ENCODE measurements at places on chromosomes 11 and 22.

DNA sequence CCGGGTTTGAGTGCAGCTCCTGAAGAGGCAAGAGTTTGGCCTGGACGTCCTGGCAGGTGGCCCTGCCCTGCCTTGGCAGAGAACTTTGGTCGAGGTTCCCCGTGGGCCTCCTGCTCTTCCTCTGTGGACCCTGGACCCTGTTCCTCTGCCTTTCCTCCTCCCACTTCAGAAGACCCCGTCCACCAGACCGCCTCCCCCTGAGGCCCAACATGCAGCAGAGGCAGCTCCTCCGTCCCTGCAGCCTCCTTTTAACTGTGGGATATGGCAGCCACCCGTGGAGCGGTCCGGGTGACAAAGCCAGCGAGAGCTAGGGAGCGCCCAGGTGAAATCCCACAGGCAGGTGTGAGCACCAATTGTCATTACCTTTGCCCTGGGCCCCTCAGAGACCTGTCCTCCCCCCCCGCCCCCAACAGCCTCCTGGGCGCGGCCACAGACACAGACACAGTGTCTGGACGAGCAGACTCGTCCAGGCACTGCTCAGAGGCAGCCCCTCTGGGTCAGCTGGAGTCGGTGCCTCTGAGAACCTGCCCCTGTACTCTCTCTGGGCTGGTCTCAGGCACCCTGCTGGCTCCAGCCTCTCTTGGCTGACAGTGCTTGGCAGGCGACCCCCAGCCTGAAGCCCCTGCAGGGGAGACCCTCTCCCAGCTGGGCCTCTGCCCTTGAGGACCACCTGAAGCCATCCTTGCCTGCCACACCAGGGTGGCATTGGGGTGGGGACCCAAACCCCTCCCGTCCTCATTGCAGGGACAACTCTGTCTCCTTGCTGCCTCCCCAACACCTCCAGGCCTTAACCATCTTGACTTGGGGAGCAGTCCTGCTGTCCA, 4.1 kb upstream of the PTDSS2 start:
- DNase-seq: no peak

DNA sequence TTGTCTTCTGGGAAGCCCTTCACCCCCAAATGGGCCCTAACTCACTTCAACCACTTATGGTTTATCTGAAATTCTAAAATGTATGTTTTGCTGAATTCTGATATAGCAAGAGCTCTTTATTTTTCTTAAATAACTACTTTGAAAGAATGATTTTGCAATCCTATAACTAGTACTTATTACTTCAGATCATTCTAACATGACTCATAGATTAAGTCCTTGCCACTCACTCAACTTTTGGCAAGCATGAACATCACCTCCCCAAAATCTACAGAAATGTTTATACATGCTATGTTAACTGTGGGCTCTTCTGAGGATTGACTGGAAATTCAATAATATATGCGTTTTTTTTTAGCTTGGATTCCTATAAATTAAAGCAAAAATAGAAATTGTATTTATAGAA, 367.4 kb upstream of the FAT3 start:
- DNase-seq: no peak

DNA sequence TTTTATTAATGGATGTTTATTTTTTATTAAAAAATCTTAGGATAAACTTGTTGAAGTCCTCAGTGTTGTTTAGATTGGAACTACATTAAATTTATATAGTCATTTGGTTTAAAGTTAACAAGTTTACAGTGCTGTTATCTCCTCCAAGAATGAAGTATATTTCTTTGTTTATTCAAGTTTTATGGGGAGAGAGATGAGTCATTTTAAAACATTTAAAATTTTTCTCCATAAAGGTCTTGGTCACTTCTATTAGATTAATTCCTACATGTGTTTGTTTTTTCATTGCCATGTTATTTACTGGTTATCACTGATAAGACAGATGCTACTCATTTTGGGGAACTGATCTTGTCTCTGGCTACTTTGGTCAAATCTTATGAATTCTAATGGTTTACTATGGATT, 429.6 kb downstream of the METTL15 start:
- DNase-seq: no peak

DNA sequence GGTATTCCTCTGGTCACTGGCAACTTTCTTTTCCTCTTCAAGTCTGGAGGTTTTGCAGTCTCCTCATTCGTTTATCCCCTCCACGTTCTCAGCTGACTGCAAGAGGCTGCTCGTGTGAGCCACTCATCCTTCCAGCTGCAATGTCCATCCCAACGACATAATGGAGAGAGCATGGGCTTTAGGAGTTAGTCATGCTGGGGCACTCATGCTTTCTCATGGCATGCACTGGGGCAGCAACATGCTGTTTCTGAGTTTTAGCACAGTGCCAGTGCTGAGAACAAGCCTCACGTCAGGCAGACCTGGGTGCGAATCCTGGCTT, 7.1 kb downstream of the DCPS start:
- no peak for DNase-seq

DNA sequence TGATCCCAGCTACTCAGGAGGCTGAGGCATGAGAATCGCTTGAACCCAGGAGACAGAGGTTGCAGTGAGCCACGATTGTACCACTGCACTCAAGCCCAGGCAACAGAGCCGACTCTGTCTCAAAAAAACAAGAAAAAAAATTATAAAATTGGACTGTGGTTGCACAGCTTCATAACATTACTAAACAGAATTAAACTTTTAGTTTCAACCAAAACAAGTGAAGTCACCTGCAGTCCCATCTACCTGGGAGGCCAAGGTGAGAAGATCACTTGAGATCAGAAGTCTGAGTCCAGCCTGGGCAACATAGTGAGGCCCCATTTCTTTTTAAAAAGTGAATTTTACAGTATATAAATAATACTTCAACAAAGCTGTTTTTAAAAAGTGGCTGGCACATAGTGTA, 47.8 kb upstream of the CD5 start:
- DNase-seq: no peak

GRCh38 chr22:32802237-32802765, 796 bp downstream of the TIMP3 start:
- DNase-seq: no peak

DNA sequence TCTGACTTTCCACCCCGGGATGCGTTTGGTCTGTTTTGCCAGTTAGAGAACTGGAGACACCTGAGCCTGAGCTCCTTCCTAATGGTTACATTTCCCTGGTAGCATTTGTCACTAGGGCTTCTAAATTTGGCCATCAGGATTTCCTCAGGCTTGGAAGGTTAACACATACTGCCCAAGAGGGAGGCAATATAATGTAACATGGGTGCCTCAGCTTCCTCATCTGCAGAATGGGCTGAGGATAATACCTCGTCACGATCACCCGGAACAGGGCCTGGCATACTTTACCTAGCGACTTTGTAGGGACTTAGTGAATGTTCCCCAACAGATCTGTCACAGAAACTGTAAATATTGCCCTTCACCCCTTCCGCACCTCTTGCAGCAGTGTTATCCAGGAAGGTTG, 11.3 kb downstream of the IL17RA start:
- DNase-seq: no peak

- DNase-seq: no peak
Observed at GRCh38 chr11:35348898-35349687, 70.3 kb downstream of the SLC1A2 start.

DNA sequence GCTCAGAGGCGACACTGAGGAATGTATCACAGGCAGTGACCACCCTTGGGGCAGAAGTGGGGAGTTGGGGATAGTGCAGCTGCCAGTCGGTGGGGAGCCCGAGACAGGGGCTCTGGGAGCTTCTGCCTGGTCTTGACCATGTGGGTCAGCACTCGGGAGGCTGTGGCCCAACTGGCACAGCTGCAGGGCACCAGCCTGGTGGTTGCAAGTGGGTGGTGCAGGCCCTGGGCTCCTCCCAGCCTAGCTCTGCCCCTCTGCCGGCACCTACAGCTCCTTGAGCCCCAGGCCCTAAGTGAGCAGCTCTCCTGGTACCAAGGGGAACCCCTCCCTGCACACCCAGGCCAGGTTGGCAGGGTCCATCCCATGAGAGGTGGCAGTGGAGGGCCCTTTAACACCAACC, 12.6 kb upstream of the RASL10A start:
- DNase-seq: no peak

GRCh38 chr11:66866007-66866406, 9.1 kb downstream of the LRFN4 start:
- DNase-seq: no peak

GRCh38 chr11:28636566-28636965, 528.4 kb downstream of the METTL15 start:
- no peak for DNase-seq

- DNase-seq: no peak
Observed at GRCh38 chr11:86588566-86589090, 83.8 kb downstream of the ME3 start.

DNA sequence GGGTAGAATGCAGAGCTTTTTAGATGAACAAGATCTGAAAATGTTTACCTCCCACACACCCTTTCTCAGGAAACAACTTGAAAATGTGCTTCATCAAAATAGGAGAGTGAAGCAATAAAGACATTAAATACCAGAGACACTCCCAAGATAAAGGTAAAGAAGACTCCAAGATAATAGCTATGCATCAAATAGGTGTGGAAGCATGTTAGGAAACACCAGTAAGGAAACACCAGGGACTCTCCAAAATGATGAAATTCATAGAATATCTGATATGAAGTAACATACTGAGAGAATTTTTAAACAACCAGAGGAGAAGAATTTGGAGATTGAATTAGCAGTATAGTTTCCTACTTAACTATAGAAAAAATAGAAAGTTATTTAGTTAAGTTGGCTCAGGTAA, 57.0 kb downstream of the OR10A6 start:
- no peak for DNase-seq

DNA sequence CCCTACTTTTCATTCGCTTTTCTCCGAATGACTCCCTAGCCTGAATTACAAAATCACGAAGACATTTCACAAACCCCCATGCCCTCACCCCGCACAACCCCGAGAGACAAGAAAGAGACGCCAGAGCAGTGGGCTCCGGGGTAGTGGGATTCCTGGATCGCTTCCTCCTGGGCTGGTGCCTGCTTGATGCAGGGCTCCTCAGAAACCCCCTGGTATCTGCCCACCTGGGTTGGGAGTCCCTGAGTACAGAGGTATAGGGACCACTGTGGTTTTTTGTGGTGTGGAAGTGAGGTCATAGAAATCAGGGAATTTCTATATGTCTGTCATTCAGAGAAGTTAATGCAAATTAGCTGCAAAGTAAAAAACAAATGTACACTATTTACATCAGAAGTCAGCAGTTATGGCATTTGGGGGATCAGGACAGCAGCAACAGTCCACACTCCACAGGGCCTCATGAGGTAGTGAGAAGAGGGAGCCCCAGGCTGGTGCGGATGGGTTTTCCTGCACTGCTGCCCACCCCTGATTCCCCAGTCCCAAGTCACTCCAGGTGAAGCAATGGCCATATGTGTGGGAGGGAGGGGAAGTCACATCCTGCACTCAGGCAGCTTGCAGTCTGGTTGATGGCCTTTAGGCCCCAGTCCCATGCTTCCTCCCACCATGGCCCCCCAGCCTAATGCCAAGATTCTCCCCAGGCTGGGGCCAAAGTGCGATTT, 39.6 kb downstream of the BUD13 start:
- DNase-seq: no peak

All from nucleus accumbens (tissue), 56 donors.